ENCODE measurements at places on chromosomes 4 and X.

- no peak for DNase-seq
These were observed 915.5 kb upstream of the EPHA5 start for GRCh38 chr4:66585767-66586166.

GRCh38 chrX:1658071-1658491 is 43.2 kb downstream of the ASMT start:
- peak; percentile 49 for DNase-seq

GRCh38 chr4:124279741-124280140 is 432.8 kb downstream of the ANKRD50 start:
- DNase-seq: no peak

DNA sequence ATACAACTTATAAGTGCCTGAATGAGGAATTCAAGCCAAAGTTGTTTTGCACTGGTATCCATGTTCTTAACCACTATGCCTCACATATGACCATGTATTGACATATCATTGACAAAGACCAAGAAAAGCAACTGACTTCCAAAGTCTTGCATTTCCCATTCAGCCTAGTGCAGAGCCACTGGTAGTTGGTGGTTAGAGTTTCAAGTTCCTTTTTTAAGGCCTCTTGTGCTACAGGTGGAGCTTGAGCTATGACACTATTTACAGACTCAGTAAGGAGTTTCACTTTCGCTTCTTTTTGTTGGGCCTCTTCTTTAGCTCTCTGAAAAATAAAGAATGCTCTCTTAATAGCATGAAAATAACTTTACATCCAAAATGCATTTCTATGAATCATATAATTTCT is 763.0 kb downstream of the DMD start:
- peak; percentile 7 for DNase-seq

DNA sequence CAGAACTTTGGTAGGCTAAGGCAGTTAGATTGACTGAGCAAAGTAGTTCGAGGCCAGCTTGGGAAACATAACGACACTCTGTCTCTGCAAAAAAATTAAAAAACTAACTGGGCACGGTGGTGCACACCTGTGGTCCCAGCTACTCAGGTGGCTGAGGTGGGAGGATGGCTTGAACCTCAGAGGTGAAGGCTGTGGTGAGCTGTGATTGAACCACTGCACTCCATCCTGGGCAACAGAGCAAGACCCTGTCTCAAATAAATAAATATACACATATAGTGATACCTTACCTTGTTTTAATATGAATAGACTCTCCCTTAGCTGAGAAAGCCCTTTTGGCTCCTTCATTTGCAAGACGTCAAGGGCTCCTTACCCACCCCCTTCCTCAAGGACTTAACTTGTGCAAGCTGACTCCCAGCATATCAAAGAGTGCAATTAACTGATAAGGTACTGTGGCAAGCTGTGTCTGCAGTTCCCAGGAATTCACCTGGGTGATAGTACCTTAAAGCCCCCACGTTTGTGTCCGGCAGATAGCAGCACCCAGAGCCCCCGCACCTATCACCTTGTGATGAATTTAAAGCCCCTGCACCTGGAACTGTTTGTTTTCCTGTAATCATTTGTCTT is 655.6 kb upstream of the GALNTL6 start:
- no peak for DNase-seq

GRCh38 chr4:10333942-10334341 is 123.3 kb downstream of the ZNF518B start:
- DNase-seq: no peak

GRCh38 chr4:161287678-161288352 is 876.0 kb downstream of the FSTL5 start:
- DNase-seq: no peak

GRCh38 chr4:32172761-32173160 is 1452.6 kb downstream of the PCDH7 start:
- DNase-seq: no peak

GRCh38 chr4:177367336-177367735 is 57.7 kb downstream of the NEIL3 start:
- no peak for DNase-seq
